PC-3 (cell line): ENCODE measurements at places on chromosomes 6 and 20. TPM values are rescaled to one million over a fixed set of nuclear protein-coding genes. Genes with fewer than 3 reads are reported as not detected.

Gene PAX1
- total RNA-seq: not detected in 2 replicates

Gene CST7
- not detected in 2 replicates for total RNA-seq

Gene ADGRF4
- 3.4 and 4.2 TPM in 2 replicates for total RNA-seq

Gene MARCKS
- total RNA-seq: 51.5 and 62.8 TPM in 2 replicates

Gene SIRPD
- total RNA-seq: 0.18 and 0.23 TPM in 2 replicates

Gene HNF4A
- not detected in 2 replicates for total RNA-seq

Gene HDGFL1
- not detected in 2 replicates for total RNA-seq

Gene PLA2G7
- 1.8 and 2.9 TPM in 2 replicates for total RNA-seq

Gene PTCHD4
- total RNA-seq: not detected in 2 replicates

Gene EPHA7
- 0.52 and 1.4 TPM in 2 replicates for total RNA-seq

Gene WASF1
- total RNA-seq: 3.0 and 15.8 TPM in 2 replicates

Gene ZNF165
- total RNA-seq: 8.9 and 12.1 TPM in 2 replicates

Gene DUSP15
- total RNA-seq: not detected in 2 replicates

Gene NXT1
- 82.0 and 98.0 TPM in 2 replicates for total RNA-seq

Gene NOX3
- total RNA-seq: not detected in 2 replicates

Gene INSM1
- 0.04 TPM in 1 of 2 replicates, not detected in the other for total RNA-seq

Gene CDH22
- total RNA-seq: not detected in 2 replicates

Gene CD2AP
- total RNA-seq: 16.2 and 21.8 TPM in 2 replicates

Gene ECT2L
- not detected in 2 replicates for total RNA-seq

Gene ERVFRD-1
- total RNA-seq: not detected in 2 replicates

Gene CCDC167
- total RNA-seq: 54.1 and 56.9 TPM in 2 replicates

Gene TAB2
- total RNA-seq: 14.7 and 18.5 TPM in 2 replicates

Gene DPPA5
- not detected in 2 replicates for total RNA-seq

Gene MOCS1
- total RNA-seq: 6.0 and 8.6 TPM in 2 replicates

Gene CPXM1
- total RNA-seq: not detected in 2 replicates

Gene TCP11
- total RNA-seq: 1.3 and 1.7 TPM in 2 replicates

Gene EYA2
- total RNA-seq: 0.29 and 0.33 TPM in 2 replicates

Gene PLN
- not detected in 2 replicates for total RNA-seq

Gene MUCL3
- 0.04 TPM in 1 of 2 replicates, not detected in the other for total RNA-seq

Gene PERP
- 42.5 and 50.3 TPM in 2 replicates for total RNA-seq

Gene TSPO2
- total RNA-seq: not detected in 2 replicates

Gene RPS6KA2
- total RNA-seq: 5.1 and 7.9 TPM in 2 replicates
